ENCODE measurements at places on chromosomes 13 and 19.

GRCh38 chr19:16702123-16702522 lies 17.5 kb upstream of the NWD1 start:
- DNase-seq = no peak

GRCh38 chr13:39510316-39510695 lies 92.7 kb downstream of the LHFPL6 start:
- DNase-seq = no peak

- no peak for DNase-seq
Observed at GRCh38 chr13:33452873-33453517, 167.4 kb upstream of the STARD13 start.

GRCh38 chr19:3129112-3129511 lies 6.7 kb upstream of the GNA15 start:
- DNase-seq = peak; percentile 43

DNA sequence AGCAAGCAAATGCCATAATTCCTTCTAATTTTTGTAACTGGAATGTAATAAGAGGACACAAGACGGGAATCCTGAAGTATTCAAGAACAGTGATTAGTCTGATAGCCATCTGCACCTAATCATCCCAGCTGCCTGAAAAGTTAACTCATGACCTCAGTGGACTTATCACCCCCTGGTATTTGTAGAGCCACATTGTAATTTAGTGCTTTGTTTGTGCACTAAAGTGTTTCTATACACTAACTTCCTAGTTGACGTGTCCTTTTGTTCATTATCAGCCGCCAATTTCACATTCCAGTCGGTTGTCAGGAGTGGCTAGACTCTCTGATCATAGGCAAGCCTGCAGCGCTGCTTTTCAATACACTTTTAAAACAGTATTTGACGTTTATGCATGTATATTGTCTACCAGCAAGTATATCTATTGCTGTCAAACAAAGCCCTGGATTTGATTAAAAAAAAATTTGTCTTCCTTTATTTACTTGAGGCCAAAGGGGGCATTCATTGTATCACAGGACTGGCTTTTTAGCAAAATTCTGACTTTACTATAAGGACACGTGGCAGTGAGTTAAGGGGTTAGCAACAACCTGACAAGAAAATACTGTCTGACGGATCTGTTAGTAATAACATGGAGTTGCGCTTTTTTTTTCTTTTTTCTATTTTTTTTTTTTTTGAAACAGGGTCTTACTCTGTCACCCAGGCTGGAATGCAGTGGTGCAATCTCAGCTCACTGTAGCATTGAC lies 10.4 kb upstream of the SOX21 start:
- DNase-seq = no peak

DNA sequence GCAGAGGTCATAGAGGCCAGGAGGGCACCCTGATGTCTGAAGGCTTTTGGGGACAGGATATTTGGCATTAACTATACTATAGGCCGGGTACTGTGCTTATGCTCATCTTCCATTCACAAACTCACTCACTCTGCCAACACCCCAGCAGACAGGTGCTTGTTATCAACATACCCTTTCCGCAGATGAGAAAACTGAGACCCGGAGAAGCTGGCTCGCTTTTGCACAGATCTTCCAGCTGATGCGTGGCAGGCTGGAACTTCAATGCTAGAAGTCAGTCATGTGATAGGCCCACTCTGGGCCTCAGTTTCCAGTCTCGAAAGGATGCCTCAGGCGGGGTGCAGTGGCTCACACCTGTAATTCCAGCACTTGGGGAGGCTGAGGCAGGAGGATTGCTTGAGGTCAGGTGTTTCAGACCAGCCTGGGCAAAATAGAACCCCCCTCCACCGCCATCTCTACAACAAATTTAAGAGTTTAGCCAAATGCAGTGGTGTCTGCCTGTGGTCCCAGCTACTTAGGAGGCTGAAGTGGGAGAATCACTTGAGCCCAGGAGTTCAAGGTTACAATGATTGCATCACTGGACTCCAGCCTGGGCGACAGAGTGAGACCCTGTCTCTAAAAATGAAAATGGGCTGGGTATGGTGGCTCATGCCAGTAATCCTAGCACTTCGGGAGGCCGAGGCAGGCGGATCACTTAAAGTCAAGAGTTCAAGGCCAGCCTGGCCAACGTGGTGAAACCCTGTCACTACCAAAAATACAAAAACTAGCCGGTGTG lies 9.5 kb downstream of the CNN1 start:
- DNase-seq = no peak

- DNase-seq = no peak
Observed at GRCh38 chr19:6464070-6464873, at the start of gene CRB3. Gene CRB3, plus strand, starts transcription at chr19:6464271. Its CDS starts 431 bp downstream, at chr19:6464702.

- no peak for DNase-seq
Observed at GRCh38 chr13:27440408-27440807, 10.0 kb downstream of the MTIF3 start.

GRCh38 chr13:108566413-108567170 lies 62.8 kb upstream of the MYO16 start:
- no peak for DNase-seq

- DNase-seq = no peak
Observed at GRCh38 chr13:20964904-20965303, 62.4 kb upstream of the XPO4 start.

- no peak for DNase-seq
Observed at GRCh38 chr13:44431150-44431549, 57.5 kb downstream of the SERP2 start.

DNA sequence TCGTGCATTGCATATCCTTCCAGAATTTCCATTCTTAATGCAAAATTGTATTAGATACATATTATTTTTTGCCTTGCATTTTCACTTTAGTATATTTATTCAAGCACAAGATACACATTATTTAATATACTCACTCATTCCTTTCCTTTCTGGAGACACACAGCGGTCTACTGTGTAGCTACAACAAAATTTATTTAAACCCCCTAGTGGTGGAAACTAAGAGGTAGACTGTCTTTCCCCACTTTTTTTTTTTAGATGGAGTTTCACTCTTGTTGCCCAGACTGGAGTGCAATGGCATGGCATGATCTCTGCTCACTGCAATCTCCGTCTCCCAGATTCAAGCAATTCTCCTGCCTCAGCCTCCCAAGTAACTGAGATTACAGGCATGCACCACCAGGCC lies 2040.3 kb upstream of the PCDH20 start:
- DNase-seq = peak; percentile 55

GRCh38 chr13:98984983-98985382 lies 7.1 kb upstream of the DOCK9 start:
- DNase-seq = no peak

- DNase-seq = no peak
Observed at GRCh38 chr19:32404933-32405430, 588 bp upstream of the DPY19L3 start.

- DNase-seq = no peak
Observed at GRCh38 chr19:13712767-13713201, 51.5 kb upstream of the MRI1 start.

- DNase-seq = no peak
Observed at GRCh38 chr19:40933025-40933424, 51.0 kb upstream of the CYP2A7 start.

- DNase-seq = peak; percentile 87
Observed at GRCh38 chr19:39409208-39410016, 2.8 kb downstream of the ZFP36 start.

DNA sequence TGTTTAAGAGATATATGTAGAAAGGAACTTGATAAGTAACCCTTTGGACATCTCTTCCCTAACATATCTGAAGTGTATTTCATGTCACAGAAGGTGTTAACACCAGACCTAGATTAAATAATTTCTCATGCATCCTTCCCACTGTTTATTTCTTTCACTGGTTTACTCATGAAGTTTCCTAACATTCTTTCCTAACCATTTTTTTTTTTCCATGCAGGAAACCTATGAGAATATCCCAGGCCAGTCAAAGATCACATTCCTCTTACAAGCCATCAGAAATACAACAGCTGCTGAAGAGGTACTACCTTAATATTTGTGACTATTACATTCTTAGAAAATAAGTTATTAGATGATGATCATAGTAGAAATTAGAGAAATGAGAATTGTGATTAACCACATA lies 28.8 kb downstream of the IPO5 start:
- no peak for DNase-seq

DNA sequence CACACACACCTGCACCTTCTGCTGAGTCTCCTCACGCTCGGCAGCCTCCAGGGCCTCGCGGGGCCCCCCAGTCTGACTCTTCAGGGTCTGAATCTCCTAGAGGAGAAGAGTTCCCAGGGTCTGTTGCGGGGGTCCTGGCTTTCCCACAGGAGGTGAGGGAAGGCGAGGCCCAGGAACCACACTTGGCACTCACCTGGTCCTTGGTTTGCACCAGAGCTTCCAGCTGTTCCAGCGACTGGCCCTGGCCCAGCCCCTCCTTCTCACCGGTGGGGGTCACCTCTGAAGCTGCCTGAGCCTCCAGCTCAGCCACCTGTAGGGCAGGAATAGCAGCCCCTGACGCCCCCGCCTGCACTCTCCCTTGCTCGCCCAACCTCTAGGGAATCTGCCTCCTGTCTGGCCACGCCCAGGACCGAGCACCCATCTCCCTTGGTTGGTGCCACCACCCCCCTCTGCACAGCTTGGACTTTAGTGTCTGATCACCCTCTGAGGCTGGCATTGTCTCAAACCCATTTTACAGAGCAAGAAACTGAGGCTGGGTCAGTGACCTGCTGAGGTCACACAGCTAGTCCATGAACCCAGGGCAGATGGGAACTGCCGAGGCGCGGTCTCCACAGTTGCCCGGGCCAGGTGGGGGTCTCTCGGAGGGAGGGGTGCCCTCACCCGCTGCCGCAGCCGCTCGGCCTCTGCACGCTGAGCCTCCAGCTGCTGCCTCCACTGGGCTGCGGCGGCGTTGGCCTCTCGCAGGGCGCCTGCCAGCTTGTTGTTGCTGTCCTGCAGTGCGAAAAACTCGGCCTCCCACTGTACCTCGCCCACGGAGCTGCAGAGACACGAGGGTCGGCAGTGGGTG lies 9.5 kb downstream of the HOMER3 start:
- peak; percentile 57 for DNase-seq
